ENCODE measurements at places on chromosomes 16 and 17. TPM values are rescaled to one million over a fixed set of nuclear protein-coding genes. Genes with fewer than 3 reads are reported as not detected.
A peak's percentile ranks its signal among the peaks of the same experiment; 100 is the strongest.

MPP3 gene
- 38.7 TPM for total RNA-seq

TRIM65 gene
- 32.9 TPM for total RNA-seq

- H3K4me1 ChIP-seq, result no peaks in the 10 kb centered on the region
- no peak overlapping the region for H3K27ac ChIP-seq
- H3K27me3 ChIP-seq, result no peaks in the 10 kb centered on the region
- DNase-seq, result no peak
These were observed 23.9 kb upstream of the NLK start for GRCh38 chr17:28018439-28019070.

DNA sequence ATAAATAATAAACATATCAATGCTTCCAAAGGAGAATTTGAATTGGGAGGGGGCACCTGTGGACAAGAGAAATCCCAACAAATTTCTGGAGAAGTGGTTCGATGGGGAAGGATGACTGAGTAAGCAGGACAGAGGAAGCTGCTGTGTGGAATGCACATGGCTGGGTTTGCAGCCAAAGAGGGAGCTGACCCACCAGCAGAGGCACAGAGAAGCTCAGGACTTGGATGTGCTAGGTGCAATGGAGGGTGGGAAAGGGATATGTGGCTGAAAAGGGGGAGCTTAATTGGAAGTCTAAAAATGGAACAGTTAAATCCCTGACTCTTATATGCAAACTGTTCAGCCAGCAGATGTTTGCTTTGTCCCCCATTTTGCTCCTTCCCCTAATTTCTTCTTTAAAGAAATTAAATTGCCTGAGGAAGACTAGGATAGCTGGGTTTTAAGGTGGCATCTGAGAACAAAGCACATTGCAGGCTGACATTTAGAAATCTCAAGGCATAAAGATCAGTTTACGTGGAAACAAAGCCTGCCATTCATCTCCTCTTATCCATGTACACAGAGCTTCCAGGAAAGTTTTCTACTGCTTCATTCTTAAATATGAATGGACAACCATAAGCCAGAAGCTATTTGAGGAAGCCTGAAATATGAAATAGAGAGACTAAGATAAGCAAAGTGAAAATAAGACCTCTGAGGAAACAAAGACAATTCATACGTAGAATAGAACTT is 23.0 kb upstream of the TNS4 start:
- no peaks in the 10 kb centered on the region for H3K36me3 ChIP-seq
- no peak for DNase-seq
- H3K4me1 ChIP-seq, result no peaks in the 10 kb centered on the region
- no peak overlapping the region for H3K4me3 ChIP-seq

DNA sequence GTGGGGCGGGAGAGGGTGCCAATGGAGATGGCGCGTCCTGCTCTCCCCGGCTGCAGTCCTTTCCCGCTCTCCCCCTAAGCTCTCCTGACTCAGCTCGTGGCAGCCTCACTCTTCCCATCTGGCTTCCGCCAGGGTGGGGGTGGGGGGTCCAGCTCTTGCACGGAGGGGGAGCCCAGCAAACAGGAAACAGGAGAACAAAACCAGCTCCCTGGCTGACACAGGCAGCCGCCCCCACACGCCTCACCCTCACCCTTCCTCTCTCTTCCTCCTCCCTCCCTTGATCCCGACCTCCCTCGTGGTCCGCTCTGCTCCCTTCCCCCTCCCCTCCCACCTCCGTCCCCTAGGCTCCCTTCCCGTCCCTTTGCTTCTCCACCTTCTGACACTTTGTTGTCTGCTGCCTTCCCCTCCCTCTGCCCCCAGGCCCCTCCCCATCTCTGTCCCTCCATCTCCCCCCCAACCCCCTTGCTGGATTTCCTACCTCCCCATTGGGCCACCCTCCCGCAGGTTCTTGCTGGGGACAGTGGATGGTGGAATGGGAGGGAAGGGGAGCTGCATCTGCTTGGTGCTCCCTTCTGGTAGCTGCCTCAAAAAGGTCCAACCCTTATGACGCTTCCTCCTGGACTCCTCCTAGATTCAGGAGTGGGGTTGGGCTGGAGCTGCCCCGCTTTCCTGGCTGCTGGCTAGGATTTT is 23.7 kb downstream of the ARHGAP23 start:
- no peaks in the 10 kb centered on the region for H3K36me3 ChIP-seq
- no peak overlapping the region for H3K4me3 ChIP-seq
- H3K27me3 ChIP-seq, result no peaks in the 10 kb centered on the region
- H3K27ac ChIP-seq, result peak overlapping the region; percentile 89
- DNase-seq, result peak; percentile 82
- H3K4me1 ChIP-seq, result peaks cover 16% of the 10 kb centered on the region

DNA sequence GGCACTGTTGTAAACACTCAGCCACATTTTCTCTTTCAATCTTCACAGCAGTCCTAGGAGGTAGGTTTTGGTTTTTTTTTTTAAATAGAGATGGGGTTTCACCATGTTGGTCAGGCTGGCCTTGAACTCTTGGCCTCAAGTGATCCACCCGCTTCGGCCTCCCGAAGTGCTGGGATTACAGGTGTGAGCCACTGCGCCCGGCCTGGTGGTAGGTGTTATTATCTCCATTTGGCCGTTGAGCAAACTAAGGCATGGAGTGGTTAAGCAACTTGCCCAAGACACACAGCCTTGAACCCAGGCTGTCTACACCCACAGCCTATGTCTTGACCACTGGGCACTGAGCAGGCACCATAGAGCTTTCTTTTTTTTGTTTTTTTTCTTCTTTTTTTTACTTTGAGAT is 8.6 kb downstream of the SGCA start:
- no peak overlapping the region for H3K4me3 ChIP-seq
- H3K27ac ChIP-seq, result no peak overlapping the region
- no peaks in the 10 kb centered on the region for H3K27me3 ChIP-seq
- DNase-seq, result no peak
- H3K4me1 ChIP-seq, result no peaks in the 10 kb centered on the region

CTRB1 gene
- not detected for total RNA-seq

GRCh38 chr17:39935909-39936308 is 8.4 kb downstream of the LRRC3C start:
- no peaks in the 10 kb centered on the region for H3K27me3 ChIP-seq
- H3K27ac ChIP-seq, result no peak overlapping the region
- H3K4me1 ChIP-seq, result no peaks in the 10 kb centered on the region

ZG16 gene
- 0.06 TPM for total RNA-seq

CD300A gene
- 12.9 TPM for total RNA-seq

ZFP3 gene
- 4.8 TPM for total RNA-seq

GRCh38 chr17:77383613-77384608 is 243.1 kb downstream of the SEC14L1 start:
- H3K4me3 ChIP-seq, result no peak overlapping the region
- H3K36me3 ChIP-seq, result no peaks in the 10 kb centered on the region
- H3K4me1 ChIP-seq, result peaks cover 51% of the 10 kb centered on the region
- no peak for DNase-seq
- peak overlapping the region; percentile 61 for H3K27ac ChIP-seq
- no peaks in the 10 kb centered on the region for H3K27me3 ChIP-seq

DNA sequence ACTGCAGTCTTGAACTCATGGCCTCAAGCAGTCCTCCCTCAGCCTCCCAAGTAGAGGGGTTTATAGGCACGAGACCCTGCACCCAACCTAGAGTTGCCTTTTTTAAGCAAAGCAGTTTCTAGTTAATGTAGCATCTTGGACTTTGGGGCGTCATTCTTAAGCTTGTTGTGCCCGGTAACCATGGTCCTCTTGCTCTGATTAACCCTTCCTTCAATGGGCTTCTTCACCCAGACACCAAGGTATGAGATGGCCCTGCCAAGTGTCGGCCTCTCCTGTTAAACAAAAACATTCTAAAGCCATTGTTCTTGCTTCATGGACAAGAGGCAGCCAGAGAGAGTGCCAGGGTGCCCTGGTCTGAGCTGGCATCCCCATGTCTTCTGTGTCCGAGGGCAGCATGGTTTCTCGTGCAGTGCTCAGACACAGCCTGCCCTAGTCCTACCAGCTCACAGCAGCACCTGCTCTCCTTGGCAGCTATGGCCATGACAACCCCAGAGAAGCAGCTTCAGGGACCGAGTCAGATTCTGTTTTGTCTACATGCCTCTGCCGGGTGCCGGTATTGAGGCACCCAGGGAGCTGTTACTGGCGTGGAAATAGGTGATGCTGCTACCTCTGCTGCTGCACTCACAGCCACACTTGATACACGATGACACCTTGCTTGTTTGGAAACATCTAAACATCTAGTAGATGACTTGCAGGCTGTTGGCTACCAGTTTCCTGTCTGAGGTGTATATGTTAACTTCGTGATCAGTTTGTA is 3.3 kb downstream of the RPL13 start:
- no peak overlapping the region for H3K4me3 ChIP-seq
- H3K36me3 ChIP-seq, result peaks cover 35% of the 10 kb centered on the region
- DNase-seq, result no peak
- peaks cover 36% of the 10 kb centered on the region for H3K4me1 ChIP-seq
- H3K27me3 ChIP-seq, result no peaks in the 10 kb centered on the region

Measured in lung (tissue), 17 donors.